Inflammatory macrophage treated with lipopolysaccharide for 1 hour (primary cell): ENCODE measurements at places on chromosomes 16 and 17.

DNA sequence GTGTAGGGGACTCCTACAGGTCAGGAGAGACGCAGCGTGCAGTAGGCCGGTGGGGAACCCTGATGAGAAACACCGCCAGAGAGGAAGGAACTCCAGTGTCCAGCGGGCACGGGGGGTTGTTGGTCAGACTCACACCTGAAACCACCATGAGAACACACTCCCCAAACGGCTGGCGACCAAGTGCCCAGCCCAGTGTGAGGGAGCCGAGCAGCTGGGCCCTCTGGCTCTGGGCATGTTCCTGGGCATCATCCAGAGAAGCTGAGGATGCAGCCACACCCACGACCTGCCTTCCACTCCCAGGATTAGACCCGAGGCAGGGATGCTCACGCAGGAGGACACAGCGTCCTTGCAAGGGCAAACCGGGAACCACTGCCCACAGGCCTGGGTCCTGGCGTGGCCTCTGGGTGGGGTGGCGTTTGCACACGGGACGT, 108.3 kb upstream of the ZNF750 start:
- no peak for DNase-seq

- DNase-seq = no peak
Measured at GRCh38 chr16:88552815-88553214, 17.4 kb upstream of the ZC3H18 start.

DNA sequence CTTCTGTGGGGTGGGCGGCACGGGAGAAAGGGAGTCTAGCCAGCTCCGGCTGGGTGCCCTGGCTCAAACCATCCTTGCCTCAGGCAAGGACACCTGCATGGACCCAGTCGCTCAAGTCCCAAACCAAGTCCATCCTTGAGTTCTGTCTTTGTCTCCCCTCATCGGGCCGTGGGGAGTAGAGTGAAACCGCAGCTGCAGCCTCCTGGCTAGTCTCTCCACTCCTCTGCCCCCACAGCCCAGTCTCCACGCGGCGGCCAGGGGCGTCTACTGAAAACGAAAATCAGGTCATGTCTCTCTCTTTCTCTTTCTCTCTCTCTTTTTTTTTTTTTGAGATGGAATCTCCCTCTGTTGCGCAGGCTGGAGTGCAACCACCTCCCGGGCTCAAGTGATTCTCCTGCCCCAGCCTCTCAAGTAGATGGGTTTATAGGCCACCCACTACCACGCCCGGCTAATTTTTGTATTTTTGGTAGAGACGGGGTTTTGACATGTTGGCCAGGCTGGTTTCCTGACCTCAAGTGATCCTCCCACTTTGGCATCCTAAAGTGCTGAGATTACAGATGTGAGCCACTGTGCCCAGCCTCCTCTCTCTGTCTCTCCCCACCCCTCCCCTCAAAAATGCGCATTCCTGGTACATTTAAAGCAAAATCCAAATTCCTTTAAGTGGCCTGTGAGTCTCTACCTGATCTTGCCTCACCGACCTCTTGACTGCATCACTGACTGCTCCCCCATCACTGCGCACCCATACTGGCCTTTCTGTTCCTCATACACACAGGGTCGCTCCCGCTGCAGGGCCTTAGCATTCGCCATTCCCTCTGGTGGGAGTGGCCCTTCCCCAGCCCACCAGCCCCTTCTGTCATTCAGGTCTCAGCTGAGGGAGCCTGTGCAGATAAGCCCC, 17.7 kb upstream of the RMI2 start:
- DNase-seq = no peak

DNA sequence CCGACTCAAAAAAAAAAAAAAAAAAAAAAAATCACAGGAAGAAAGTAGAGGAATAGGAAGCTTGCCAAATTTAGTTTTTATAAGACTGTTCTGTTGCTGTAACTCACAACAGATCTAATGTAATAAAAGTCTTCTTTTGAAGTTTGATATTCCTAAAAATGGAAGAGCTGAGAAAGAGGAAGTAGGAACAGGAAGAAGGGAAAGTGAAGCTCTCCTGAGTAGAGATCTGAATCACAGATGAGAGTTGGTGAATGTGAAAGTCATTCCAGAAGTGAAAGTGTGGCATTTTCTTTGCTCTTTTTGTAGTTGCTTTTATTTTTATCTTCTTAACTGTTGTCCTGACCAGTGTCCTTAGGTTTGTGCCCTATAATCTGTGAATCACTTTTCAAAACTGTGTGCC, 2.1 kb downstream of the NMT1 start:
- peak; percentile 37 for DNase-seq

DNA sequence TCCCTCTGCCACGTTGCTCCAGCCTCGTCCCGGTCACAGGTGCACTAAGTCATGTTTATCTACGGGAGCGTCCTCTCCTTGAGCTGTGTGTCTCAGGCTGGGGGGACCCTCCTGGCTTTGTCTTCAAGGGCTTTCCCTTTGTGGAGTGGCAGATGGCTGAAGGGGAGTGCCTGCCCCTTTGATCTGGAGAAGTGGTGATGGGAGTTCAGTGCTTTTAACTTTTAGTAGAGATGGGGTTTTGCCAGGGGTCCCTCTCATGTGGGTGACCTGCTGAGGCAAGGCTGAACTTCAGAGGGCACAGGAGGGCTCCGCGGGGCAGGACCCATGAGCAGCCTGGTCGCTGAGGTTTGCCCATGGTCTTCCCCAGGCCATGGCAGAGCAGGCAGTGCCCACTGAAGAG, 73.1 kb upstream of the CDC42EP4 start:
- DNase-seq = no peak

DNA sequence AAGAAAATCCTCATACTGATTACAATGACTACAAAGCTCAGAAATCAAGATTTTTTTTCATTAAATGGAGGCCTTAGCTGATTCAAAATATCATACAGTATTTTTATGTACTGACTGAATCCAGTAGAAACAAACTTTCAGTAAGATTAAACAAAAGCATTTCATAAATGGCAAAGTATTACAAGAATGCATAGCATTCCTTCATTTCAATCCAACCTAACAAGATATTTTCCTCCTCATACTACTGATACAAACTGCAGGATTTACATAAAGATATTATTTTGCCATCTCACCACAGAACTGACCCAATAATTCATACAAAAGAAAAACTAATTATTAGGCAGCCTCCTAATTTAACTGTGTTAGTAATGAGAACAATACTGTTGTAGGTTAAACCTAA, 6.2 kb upstream of the KANSL1 start:
- no peak for DNase-seq

DNA sequence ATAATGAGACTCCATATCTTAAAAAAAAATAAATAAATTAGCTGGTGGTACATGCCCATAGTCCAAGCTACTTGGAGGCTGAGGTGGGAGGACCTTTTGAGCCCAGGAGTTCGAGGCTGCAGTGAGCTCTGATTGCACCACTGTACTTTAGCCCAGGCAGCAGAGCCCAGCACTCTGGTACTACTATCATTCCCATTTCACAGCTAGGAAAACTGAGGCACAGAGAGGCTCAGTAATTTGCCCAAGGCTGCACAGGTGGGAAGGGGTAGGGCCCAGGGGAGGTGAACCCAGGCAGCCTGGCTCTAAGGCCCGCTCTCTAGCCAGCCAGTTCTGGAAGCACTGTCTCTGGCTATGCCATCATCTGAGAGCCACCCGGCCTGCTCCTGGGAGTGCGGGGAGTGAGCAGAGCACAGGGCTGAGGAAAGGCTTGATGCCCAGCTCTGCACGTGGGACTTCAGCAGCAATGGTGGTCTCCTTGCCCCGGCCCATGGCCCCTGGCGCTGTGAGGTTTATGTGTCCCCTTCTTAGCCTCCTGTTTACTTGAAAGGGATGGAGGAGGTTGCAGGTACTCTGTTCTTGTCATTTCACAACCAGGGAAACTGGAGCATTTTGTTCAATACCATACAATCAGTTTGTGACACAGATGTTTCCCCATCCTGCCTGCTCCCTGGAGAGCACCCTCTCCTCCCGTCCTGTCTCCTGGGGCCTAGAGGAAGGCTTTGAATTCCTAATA, 222.3 kb downstream of the KATNIP start:
- DNase-seq = no peak

- DNase-seq = no peak
Measured at GRCh38 chr16:86865851-86866662, 287.7 kb downstream of the FOXL1 start.
